ENCODE measurements at places on chromosomes 12 and 14. TPM values are rescaled to one million over a fixed set of nuclear protein-coding genes. Genes with fewer than 3 reads are reported as not detected.

DNAJC22 gene
- total RNA-seq = 5.1 TPM

TCL1A gene
- total RNA-seq = 9.4 TPM

DIO3 gene
- total RNA-seq = 1.9 TPM

MYH7 gene
- under 0.01 TPM for total RNA-seq

SUOX gene
- 43.8 TPM for total RNA-seq

PLEK2 gene
- 3.9 TPM for total RNA-seq

ZNF891 gene
- 9.1 TPM for total RNA-seq

ATL1 gene
- 19.3 TPM for total RNA-seq

DTX3 gene
- total RNA-seq = 17.6 TPM

TMEM116 gene
- 31.8 TPM for total RNA-seq

MYBPC1 gene
- total RNA-seq = 5.1 TPM

OSGEP gene
- total RNA-seq = 59.0 TPM

ZCRB1 gene
- 42.4 TPM for total RNA-seq

JDP2 gene
- total RNA-seq = 68.6 TPM

LRRC10 gene
- total RNA-seq = 0.24 TPM

CCDC184 gene
- 0.72 TPM for total RNA-seq

AHNAK2 gene
- 59.0 TPM for total RNA-seq

AQP6 gene
- 0.48 TPM for total RNA-seq

TSPAN19 gene
- total RNA-seq = 3.4 TPM

PRR13 gene
- total RNA-seq = 26.0 TPM

C14orf39 gene
- total RNA-seq = 2.2 TPM

NID2 gene
- total RNA-seq = 42.4 TPM

FSCB gene
- 2.2 TPM for total RNA-seq

MGAT2 gene
- total RNA-seq = 37.6 TPM

IFNG gene
- total RNA-seq = 4.3 TPM

SIRT4 gene
- total RNA-seq = not detected

SIX6 gene
- 1.2 TPM for total RNA-seq

SNRPF gene
- 12.3 TPM for total RNA-seq

ANG gene
- 11.8 TPM for total RNA-seq

IL23A gene
- total RNA-seq = 6.0 TPM

KLHL33 gene
- total RNA-seq = 6.3 TPM

BEST3 gene
- 3.9 TPM for total RNA-seq

PLEKHD1 gene
- total RNA-seq = 3.1 TPM

CLEC6A gene
- total RNA-seq = 3.9 TPM

BATF gene
- total RNA-seq = 2.2 TPM

KRT6C gene
- total RNA-seq = 2.6 TPM

TAS2R7 gene
- 2.9 TPM for total RNA-seq

CCDC177 gene
- total RNA-seq = 0.72 TPM

MYO1H gene
- 9.6 TPM for total RNA-seq

DNAI7 gene
- total RNA-seq = 0.24 TPM

RPS6KL1 gene
- total RNA-seq = 21.4 TPM

CDKN3 gene
- 8.7 TPM for total RNA-seq
